MCF 10A (cell line): ENCODE measurements at places on chromosomes 2 and 18. TPM values are rescaled to one million over a fixed set of nuclear protein-coding genes. Genes with fewer than 3 reads are reported as not detected.

The ZNF892 gene
- 10.2 and 10.3 TPM in 2 replicates for total RNA-seq

- H3K4me1 ChIP-seq = peaks cover 25% of the 10 kb centered on the region
- H3K4me3 ChIP-seq = no peak overlapping the region
- H3K36me3 ChIP-seq = no peaks in the 10 kb centered on the region
- no peak overlapping the region for H3K27ac ChIP-seq
- no peak for DNase-seq
These were observed 59.2 kb upstream of the IL1R1 start for GRCh38 chr2:102083393-102083703.

DNA sequence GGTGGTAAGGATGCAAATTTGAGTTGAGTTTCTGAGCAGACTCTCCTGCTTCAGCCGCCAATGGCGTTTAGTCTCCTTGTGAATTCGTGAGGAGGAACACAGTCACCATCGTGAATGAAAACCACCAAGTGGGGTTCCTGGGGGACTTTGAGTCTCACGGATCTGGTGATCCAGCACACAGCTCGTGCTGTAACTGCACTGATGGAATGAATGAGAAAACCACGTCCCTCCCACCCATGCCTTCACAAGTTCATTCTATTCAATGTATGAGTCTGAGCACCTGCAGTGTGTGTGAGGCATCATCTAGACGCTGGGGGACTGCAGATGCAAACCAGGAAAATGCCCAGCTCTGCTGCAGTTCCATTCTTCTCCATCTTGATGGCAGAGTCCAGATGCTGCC is 127.9 kb downstream of the PIEZO2 start:
- no peaks in the 10 kb centered on the region for H3K27me3 ChIP-seq
- no peak for DNase-seq
- no peak overlapping the region for H3K4me3 ChIP-seq
- H3K27ac ChIP-seq = no peak overlapping the region

The ANKRD30BL gene
- not detected in 2 replicates for total RNA-seq

The SLC5A7 gene
- total RNA-seq = not detected in 2 replicates

- H3K4me1 ChIP-seq = peaks cover 6% of the 10 kb centered on the region
- H3K4me3 ChIP-seq = no peak overlapping the region
- DNase-seq = no peak
- H3K27me3 ChIP-seq = no peaks in the 10 kb centered on the region
These were observed 12.2 kb downstream of the KANSL3 start for GRCh38 chr2:96625571-96626552.

DNA sequence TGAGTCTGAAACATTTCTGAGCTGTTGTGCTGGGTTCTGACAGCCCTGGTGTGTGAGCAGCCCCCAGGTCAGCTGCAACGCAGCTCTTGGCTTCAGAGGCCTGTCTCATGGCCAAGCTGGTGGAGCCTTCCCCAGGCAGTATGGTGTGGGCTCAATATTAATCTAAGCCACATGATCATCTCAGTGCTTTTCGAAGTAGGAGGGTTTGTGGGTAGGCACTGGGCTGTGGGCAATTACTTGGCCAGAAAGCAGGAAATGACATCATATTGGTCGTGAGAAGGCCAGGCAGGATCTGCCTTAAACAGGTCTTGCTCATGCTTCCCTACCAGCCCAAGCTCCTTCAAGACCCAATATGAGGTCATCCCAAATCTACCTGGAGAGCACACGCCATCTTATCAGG is 26.9 kb downstream of the LOXHD1 start:
- peaks cover 10% of the 10 kb centered on the region for H3K4me1 ChIP-seq
- peak; percentile 16 for DNase-seq
- no peaks in the 10 kb centered on the region for H3K36me3 ChIP-seq
- no peak overlapping the region for H3K4me3 ChIP-seq

The TUBA4A gene
- 37.2 and 80.5 TPM in 2 replicates for total RNA-seq

The UNC80 gene
- total RNA-seq = not detected in 2 replicates

DNA sequence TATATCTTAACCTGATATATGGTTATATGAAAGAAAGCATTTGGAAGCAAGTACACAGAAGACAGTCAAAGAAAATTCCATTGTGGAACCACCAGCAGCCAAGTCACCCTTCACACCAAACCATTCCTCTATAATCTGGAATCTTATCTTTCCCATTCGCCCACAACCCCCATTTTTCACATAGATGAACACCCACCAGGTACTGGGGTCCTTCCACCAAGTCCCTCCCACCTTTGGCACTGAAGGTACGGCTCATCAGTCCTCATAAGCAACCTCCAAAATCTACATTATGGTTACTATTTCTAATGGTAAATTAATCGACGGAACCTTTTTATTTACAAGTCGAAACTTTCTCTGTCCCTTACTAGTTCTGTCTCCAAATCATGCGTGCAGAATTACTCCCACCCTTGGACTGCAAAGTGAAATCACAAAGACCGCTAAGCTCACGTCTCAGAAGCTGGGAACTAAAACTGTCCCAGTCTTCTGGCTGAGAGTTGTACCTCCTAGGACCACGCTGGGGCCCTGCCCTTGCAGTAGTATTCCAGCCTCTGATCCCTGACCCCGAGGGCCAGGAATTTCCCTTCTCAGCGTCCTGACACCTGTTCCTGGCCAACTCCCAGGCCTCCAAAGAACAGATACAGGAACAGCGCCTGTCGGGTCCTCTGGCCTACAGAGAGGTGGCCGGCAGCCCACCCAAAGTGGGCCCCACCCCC is 702 bp downstream of the OLA1 start:
- peaks cover 13% of the 10 kb centered on the region for H3K4me1 ChIP-seq
- DNase-seq = peak; percentile 54
- peaks cover 38% of the 10 kb centered on the region for H3K36me3 ChIP-seq
- H3K27ac ChIP-seq = peak overlapping the region; percentile 94

The DSG1 gene
- not detected in 2 replicates for total RNA-seq

- H3K27me3 ChIP-seq = no peaks in the 10 kb centered on the region
- no peaks in the 10 kb centered on the region for H3K36me3 ChIP-seq
- no peak overlapping the region for H3K4me3 ChIP-seq
- H3K4me1 ChIP-seq = peaks cover 17% of the 10 kb centered on the region
These were observed 250.2 kb downstream of the LRRTM1 start for GRCh38 chr2:80054346-80054675.

The NCKAP5 gene
- not detected in 2 replicates for total RNA-seq

GRCh38 chr2:73089270-73090030 is 17.9 kb upstream of the SFXN5 start:
- no peaks in the 10 kb centered on the region for H3K27me3 ChIP-seq
- DNase-seq = peak; percentile 79
- peak overlapping the region; percentile 24 for H3K4me3 ChIP-seq
- H3K36me3 ChIP-seq = peaks cover 45% of the 10 kb centered on the region
- peak overlapping the region; percentile 92 for H3K27ac ChIP-seq

DNA sequence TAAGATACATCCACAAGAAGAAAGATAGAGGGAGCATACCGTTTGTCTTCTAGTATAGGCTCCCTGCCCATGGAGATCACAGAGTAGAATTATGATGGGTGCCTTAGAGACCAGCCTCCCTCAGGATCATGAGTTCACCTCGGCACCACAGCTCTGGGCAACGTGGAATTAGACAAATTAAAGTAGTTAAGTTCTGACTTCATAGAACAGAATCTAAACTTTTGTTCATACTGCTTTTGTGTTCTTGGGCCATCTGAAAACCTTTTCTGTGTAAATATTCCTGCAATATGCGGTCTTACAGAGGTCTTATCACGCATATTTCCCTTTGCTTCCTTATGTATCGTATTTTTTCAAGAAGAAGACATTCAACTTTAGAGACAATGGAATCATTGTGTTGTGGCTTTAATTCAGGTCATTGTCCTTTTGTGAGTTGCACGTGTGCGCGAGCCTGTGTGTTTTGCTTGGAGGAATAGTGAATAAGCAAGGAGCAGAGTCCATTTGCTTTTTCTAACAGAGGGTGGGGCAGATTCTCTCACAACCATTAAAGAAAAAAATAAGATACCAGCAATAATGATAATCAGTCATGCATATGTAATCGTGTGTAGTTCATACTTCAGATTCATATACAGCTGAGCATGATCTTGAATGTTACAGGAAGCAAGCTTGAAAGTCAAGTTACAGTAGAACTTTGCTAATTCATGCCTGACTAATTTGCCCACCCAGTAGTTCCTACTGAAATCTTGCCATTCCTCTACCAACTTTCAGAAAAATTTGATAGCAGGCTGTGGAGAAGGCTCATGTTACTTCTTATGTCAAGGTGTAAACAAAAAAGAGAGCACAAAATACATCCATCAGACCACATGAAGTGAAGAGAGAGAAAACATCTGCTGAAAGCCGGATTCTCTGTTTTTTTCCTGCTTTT is 243.6 kb downstream of the NEDD4L start:
- no peak for DNase-seq
- H3K4me1 ChIP-seq = peaks cover 61% of the 10 kb centered on the region
- peaks cover 12% of the 10 kb centered on the region for H3K36me3 ChIP-seq
- H3K27me3 ChIP-seq = no peaks in the 10 kb centered on the region
- H3K4me3 ChIP-seq = peak overlapping the region; percentile 31
- peak overlapping the region; percentile 94 for H3K27ac ChIP-seq

The SERPINB10 gene
- total RNA-seq = not detected in 2 replicates

The GALNT14 gene
- 4.6 and 6.8 TPM in 2 replicates for total RNA-seq
